ENCODE measurements at places on chromosomes 12 and 14.

GRCh38 chr14:44701563-44702263 is 194.6 kb upstream of the FSCB start:
- DNase-seq = peak; percentile 56

DNA sequence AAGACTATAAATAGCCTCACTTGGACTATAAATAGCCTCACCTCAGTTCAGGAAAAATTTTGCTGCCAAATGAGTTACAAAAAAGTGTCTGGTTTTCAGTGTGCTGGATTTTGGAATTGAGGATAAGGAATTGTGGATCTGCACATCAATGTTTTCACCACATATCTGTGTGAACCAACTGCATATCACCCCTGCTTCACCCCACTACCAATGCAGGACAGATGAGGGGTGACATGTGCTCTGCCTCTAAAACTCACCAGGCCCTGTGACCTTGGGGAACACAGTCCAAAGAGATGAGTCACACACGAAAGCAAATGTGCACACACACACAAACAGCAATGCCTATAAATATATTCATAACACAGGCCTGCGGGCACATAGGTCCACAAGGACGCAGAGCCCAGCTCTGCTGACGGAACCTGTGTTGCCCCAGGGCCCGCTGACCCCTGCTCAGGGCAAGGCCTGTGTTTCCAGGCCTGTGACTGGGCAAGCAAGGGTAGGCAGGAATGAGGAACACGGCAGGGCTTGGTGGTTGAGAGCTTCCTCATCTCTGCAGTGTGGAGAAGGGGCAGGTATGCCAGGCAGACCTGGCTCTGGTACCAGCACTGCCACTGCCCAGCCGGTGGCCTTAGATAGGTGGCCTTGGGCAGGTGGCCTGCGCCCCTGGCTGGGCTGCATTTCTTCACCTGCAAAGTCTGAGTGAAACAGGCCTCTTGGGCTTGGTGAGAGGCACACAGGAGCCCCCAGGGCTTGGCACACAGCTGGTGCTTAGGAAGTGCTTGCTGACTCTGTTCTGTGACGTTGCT is 82.4 kb downstream of the ARL6IP4 start:
- peak; percentile 68 for DNase-seq

DNA sequence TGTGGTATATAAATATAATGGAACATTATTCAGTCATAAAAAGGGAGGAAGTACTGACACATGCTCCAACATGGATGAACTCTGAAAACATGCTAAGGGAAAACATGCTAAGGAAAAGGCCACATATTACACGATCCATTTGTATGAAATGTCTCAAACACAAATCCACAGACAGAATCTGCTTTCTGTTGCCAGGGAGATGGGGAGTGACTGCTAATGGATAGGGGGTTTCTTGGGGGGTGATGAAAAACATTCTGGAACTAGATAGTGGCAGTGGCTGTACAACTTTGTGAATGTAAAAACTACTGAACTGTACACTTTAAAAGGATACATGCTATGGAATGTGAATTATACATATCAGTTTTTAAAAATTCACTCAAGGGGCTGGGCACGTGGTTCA is 6.6 kb downstream of the PPTC7 start:
- DNase-seq = no peak

- no peak for DNase-seq
Measured at GRCh38 chr12:96522690-96523089, 33.3 kb downstream of the CFAP54 start.

DNA sequence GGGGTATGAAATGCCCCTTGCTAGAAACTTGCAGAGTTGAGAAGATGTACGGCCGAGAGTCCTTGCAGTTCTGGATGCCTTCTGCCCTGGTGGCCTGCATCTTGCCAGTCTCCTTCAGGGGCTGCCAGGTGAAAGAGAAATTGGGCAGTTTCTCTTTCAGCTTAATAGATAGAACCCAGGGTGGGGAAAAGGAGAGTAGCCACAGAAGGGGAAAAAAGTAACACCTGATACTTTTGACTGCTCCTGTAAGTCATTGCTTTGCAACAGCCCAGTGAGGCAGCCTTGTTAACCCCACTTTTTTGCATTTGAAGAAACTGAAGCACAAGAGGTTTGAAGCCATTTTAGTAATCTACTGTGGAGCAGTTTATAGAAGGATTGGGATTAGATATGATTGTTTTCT is 27.6 kb downstream of the TDP1 start:
- DNase-seq = no peak
